ENCODE measurements at places on chromosomes 7 and 10.

GRCh38 chr10:47402641-47403301, 18.7 kb upstream of the ZNF488 start:
- DNase-seq: no peak

DNA sequence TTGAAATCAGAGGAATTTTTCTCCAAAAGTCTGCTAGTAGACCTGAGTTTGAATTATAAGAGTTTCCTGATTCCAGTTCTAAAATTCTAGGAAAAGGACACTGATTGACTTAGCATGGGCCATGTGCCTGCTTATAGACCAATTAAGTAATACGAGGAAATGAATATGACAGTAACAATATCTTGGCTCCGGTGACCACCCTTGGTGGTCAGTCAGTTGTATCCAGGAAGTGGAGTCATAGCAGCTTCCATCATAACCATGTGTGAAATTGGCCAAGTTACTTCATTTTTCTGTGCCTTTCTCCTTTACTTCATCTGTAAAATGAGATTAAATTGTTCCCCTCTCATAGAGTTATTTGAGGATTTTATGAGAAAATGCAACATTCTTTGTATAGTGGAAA, 66.9 kb downstream of the MTPAP start:
- DNase-seq: no peak

- DNase-seq: no peak
Measured at GRCh38 chr7:29289156-29290021, 94.8 kb downstream of the CHN2 start.

- no peak for DNase-seq
Measured at GRCh38 chr7:36228039-36228438, 75.0 kb downstream of the EEPD1 start.

- DNase-seq: no peak
Measured at GRCh38 chr10:50497758-50498157, 126.0 kb downstream of the SGMS1 start.

GRCh38 chr7:148927123-148928045, 43.3 kb upstream of the EZH2 start:
- DNase-seq: no peak

DNA sequence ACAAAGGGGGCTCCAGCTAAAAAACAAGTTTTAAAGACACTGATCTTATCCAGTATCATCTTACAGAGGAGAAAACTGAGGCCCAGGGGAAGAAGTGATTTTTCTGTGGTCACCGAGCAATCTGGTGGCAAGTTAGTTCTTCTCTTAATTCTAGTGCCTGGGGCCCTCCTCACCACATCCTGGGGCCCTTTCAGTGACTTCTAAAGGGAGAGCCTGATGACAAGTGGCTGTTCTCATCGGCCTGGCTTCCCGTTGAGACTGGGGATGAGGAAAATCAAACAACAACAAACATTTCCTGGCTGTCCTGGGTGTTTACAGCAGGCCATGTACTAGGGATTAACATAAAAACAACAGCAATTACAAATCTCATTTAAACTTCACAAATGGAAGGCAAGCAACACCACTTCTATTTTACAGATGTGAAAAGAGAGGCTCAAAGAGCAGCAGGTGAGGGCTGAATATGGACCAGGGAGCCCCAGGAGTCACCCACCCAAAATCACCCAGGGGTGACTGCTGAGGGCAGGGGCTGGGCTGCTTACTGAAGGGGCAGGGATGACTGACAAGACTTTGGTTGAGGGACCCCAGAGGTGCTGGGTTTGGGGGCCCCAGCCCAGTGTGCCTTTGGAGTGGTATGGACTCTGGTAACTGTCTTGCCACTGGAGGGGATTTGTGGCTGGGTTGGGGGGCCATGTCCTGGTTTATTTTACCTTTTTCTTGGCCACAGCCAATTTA, 24.7 kb upstream of the MTPAP start:
- no peak for DNase-seq

GRCh38 chr10:88392222-88392621, 190.9 kb downstream of the RNLS start:
- DNase-seq: no peak

GRCh38 chr7:73482746-73483145, 39.3 kb downstream of the BAZ1B start:
- DNase-seq: no peak

DNA sequence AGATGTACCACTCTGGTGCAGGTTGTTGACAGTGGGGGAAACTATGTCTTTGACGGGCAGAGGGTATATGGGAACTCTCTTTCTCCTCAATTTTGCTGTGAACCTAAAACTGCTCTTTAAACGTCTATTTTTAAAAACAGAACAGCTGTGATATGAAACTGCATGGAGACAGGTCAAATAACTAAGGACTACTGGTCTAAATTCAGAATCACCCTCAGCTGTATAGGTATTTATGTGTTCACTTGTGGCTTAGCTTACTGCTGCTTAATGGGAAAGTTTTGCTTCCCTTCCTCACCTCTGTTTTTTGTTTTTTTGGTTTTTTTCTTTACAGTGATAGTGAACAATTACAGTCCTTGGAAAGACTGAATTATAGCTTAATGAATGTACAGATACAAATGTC, 86.9 kb upstream of the STRIP2 start:
- no peak for DNase-seq

GRCh38 chr7:45186261-45186813, 28.7 kb downstream of the RAMP3 start:
- no peak for DNase-seq

GRCh38 chr10:5840314-5841307, 27.4 kb upstream of the GDI2 start:
- DNase-seq: no peak

DNA sequence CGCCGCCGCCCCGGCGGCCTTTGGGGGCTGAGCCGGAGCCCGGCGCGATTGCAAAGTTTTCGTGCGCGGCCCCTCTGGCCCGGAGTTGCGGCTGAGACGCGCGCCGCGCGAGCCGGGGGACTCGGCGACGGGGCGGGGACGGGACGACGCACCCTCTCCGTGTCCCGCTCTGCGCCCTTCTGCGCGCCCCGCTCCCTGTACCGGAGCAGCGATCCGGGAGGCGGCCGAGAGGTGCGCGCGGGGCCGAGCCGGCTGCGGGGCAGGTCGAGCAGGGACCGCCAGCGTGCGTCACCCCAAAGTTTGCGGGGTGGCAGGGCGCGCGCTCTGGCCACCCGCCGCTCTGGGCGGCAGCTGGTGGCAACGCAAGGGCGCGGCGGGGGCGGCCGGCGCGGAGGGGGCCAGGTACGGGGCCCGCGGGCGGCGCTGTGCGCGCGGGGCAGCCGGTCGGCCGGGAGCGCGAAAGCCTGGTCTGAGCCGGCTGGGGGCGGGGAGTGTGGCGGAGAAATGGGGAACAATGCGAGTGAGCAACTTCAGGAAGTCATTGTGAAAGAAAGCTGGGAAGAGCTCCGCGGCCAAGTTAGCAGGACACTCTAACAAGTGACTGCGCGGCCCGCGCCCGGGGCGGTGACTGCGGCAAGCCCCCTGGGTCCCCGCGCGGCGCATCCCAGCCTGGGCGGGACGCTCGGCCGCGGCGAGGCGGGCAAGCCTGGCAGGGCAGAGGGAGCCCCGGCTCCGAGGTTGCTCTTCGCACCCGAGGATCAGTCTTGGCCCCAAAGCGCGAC, at the start of gene IKZF1:
Gene IKZF1 (plus strand): TSS at position 588 of the 782 bp plus-strand sequence. CDS start 14,346 bp downstream, outside the sequence.
- no peak for DNase-seq

DNA sequence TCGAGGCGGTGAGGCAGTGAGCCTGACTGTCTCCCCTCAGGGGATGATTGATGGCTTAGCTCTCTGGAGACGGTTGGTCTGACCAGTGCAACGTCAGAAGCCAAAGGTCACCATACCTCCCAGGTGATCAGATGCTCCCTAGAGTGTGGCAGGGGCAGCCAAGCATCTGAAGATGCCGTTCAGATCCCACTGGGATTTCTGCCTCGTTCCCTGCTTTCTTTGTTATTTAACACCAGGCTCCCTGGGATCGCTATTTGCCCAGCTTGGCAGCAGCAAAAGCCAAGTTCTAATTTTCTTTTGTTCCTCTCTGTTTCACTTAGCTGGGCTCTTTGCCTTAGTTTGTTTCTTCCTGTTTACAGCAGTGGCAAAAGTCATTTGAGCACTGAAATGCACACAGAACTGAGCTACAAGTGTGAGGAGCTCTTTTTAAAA, 53.5 kb upstream of the SVIL start:
- DNase-seq: peak; percentile 44

DNA sequence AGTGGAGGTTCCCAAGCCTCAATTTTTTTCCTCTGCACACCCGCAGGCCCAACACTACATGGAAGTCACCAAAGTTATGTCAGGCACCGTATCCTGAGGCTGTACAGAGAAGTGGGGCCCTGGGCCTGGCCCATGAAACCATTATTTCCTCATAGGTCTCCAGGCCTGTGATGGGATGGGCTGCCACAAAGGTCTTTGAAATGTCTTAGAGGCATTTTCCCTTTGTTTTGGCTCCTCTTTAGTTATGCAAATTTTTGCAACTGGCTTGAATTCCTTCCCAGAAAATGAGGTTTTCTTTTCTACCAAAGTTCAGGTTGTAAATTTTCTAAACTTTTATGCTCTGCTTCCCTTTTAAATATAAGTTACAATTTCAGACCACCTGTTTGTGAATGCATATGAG, 365.2 kb downstream of the HGF start:
- no peak for DNase-seq

DNA sequence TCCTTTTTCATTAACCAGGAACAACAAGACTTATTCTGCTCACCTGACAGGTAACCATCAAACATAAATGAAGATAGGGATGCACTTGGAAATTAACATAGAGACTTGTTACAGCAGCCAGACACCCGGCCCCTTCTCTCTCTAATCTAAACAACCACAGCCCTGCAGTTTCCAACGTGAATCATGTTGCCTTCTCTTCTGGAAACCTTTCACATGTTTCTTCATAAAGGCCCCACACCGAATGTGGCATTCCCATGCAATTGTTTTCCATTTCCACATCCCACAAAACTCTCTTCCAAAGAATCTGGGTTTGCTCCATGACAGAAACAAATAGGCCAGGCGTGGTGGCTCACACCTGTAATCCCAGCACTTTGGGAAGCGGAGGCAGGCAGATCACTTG, 15.0 kb upstream of the WDR86 start:
- DNase-seq: no peak

DNA sequence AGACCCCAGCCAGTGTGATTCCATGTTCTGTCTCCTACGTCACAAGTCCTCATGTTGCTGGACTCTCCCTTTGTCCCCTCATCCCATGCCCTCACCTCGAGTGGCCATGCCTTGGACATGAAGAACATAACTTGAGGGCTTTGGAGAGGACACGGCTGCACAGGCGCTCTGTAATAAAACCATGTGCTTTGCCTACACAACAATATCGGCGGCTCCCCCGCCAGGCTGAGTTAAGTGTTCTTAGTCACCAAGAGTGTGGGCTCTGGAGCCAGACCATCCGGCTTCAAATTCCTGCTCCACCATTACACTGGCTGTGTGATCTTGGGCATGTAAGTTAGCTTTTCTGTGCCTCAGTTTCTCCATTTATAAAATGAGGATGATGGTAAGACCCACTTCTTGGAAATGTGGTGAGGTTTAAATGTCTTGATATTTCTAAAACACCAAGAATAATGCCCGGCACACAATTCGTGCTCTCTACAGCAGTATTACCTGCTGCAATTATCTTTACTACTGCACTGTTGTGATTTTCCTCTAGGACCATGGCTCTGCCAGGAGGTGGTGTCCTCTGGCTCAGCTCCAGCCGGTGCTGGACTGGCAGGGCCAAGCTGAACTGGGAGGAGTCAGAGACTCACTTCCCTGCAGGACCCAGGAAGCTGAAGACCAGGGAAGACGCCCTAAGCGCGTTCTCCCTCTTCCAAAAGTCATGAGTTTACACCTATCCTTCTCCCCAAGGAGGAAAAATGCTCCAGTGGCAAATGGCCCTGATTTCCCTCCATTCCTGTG, 15.7 kb downstream of the SLIT1 start:
- no peak for DNase-seq

GRCh38 chr7:51103718-51104117, 212.9 kb downstream of the COBL start:
- no peak for DNase-seq

DNA sequence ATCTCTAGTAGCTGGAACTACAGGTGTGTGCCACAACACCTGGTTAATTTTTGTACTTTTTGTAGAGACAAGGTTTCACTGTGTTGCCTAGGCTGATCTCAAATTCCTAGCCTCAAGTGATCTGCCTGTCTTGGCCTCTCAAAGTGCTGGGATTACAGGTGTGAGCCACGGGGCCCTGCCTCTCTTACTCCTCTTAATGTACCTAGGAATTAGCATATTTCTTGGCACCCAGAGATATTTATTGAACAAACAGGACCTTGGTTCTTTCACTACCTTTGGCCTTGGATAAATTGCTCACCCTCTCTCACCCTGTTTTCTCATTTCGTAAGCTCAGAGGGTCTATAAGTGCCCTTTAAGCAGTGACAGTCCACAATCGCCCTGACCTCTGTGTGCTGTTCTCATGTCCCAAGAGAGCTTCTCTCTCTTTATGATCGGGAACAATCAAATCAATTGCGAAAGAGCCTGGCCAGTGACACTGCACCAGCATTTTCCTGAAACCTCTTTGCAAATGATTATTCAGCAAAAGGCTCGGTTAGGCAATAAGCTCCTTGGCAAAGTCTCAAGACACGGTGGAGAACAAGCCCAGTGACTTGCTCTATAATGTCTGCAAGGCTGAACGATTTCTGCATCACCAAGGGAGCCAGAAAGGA, 117.7 kb downstream of the APBB1IP start:
- DNase-seq: no peak

DNA sequence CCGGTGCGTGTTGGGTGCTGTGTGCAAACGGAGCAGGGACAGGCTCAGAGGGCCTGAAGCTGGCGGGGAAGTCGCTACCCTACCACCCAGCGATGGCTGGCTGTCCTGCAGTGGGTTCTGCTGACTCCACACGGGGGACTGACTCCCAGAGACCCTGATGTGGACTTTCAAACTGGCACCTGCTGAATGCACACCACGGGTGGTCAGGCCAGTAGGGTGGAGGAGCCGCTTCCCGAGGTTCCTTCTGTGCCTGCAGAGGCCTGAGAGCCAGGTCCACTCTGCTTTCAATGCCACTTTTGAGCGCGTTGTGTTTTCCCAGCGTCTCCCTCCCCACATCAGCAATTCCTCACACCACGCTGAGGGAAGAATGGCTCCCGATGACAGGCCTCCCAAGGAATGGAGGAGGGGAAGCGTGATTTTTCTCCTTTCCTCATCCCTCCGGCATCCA, 135.3 kb downstream of the ADARB2 start:
- DNase-seq: no peak

- no peak for DNase-seq
Measured at GRCh38 chr7:7505915-7506314, 29.8 kb downstream of the COL28A1 start.

DNA sequence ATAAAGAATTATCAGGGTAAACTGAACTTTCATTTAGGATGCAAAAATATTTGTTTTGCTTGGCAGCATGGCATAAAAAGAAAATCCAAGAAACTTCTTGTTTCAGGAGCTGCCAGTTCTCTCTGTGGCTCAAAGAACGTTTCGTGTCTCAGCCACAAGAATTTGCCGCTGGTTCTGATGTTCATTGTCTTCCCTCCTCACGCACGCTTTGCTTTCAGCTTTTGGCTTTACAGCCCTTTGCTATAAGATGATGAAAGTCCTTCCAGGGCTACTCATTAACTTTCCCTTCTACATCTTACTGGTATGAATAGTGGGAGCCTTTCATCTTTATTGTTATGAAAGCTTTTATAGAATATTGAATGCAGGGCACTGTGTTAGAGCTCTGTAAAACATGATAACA, 124.7 kb downstream of the BICC1 start:
- no peak for DNase-seq

- DNase-seq: no peak
Measured at GRCh38 chr10:11631890-11632587, 20.6 kb upstream of the USP6NL start.

All from right renal pelvis (tissue), 4 donors.